Effector memory CD8-positive, alpha-beta T cell (primary cell): ENCODE measurements at places on chromosomes 11 and 22.
A peak's percentile ranks its signal among the peaks of the same experiment; 100 is the strongest.

- DNase-seq, result no peak
Measured at GRCh38 chr11:26264266-26264665, 67.7 kb upstream of the ANO3 start.

DNA sequence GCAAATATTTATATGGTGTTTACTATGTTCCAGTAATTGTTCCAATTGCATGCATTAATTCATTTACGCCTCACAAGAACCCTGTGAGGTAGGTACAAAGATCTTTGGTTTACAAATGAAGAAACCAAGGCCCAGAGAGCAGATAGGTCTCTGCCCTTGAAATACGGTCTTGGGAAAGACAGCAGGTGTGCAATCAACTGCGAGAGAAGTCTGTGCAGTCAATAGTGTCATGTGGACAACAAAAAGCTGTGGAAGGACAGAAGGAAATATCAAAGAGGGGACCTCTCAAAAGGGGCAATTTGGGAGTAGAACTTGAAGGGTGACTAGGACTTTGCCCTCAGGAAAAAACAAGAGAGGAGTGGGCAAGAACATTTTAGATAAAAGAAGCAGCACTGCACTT is 8.9 kb downstream of the CNTF start:
- no peak for DNase-seq

DNA sequence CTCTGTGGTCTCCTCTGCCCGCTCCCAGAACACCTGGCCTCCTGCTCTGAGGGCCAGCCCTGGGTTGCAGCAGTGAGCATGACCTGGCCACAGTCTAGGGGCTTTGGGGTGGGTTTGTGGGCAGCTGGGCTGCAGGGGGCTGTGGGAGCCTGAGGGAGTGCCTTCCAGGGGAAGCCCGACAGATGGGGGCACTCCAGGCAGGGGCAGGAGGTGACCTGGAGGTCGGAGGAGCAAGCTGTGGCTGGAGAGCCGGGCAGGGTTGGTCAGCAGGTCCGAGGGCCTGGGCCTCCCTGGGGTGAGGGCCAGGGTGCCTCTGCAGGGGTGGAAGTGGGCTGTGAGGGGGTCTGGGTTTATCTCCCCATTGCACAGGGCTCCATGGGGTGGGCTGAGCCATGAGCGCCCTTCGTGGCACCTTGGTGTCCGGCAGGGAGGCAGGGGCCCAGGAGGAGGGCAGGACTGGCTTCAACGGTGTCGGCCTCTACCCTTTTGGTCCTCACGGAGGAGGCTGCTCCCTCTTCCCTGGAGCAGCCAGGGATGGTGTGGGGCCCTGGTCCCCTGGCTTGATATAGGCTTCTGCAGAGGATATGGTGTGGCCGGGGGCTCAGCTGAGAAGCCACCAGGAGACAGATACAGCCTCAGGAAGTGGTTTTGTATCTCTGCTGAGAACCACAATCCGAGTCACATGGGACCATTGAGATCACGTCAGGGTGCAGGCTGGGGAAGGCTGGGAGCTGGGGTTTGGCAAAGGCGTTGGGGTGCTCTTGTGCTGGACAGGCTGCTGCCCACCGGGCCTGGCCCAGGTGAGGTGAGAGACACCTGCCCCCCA is 22.3 kb downstream of the KCNQ1 start:
- peak; percentile 61 for DNase-seq

GRCh38 chr11:83760932-83761331 is 474.8 kb upstream of the CCDC90B start:
- DNase-seq, result no peak

- no peak for DNase-seq
Measured at GRCh38 chr11:8586805-8587204, 7.2 kb downstream of the STK33 start.

DNA sequence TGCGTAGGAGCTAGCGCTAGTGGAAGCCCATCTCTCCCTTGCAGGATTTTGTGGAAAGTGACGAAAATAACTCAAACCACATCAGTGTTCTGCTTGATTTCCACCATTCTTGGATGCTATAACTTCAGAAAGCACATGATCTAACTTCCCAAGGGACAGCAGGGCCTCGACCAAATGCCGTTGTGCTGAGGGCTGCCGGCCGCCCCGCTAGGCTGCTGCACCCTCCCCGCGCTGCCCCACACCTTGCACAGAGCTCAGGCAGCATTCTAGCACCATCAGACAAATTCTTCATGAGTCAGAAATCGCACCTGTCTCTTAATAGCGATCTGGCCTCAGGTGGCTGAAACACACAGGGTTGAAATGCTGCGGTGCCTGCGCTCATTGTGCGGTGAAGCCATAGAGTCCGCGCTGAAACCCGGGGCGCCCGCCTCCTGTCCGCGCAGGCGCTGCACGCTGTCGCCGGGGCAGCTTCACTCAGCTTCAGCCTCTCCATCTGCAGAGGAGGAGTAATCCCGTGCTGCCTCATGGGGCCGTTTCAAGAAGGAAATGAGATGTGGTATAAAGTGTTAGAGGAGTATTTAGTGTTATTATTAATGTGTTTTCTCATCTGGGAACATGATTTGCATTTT is 59.2 kb upstream of the B3GAT1 start:
- DNase-seq, result no peak

DNA sequence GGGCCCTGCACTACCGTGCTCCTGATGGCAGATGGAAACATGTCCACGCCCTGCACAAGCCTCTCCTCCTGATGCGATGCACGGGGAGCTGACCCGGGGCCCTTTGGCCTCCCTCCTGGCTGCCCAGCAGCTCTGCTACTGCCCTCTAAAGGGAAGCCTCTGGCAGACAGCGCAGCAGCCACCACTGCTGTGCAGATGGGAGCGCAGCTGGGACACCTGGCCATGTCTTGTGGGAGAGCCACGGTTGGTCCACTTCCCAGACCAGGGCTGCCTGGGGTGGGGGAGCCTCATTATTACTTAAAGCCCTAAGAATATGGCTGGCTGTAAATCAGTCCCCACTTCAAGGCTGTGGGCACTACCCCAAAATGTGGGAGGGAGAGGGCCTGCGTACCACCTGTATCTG is 38.3 kb downstream of the TBX1 start:
- no peak for DNase-seq

- no peak for DNase-seq
Measured at GRCh38 chr22:20494978-20495860, at the start of gene KLHL22. KLHL22 (minus strand) TSS chr22:20495795; CDS start chr22:20489211, 6,584 bp downstream.

DNA sequence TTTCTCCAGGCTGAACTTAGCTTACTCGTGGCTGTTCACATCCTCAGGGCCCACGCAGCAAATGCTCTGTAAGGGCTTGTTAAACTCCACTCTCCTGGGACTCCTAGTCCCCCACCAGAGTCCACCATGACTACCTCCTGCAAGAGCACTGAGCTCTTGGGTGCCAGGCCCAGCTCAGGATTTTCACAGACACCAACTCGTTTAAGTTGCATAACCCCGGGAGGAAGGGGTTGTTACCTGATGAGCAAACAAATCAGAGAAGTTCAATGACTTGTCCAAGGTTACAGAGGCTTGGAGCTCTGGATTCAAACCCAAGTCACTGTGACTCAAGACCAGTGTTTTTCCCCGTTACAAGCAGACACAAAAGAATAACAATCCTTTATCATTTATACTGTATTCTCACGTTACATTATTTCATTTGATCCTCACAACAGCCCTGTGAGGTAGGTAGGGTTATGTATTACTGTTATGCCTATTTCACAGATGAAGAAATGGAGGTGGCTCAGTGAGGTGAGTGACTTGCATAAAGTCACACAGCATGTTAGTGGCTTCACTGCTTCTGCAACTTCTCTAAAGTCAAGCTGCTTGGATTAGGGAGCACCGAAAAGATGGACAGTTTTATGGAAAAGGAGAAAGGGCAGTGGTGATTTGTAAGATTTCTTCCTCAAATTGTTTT is 17.4 kb downstream of the KCTD21 start:
- DNase-seq, result no peak

DNA sequence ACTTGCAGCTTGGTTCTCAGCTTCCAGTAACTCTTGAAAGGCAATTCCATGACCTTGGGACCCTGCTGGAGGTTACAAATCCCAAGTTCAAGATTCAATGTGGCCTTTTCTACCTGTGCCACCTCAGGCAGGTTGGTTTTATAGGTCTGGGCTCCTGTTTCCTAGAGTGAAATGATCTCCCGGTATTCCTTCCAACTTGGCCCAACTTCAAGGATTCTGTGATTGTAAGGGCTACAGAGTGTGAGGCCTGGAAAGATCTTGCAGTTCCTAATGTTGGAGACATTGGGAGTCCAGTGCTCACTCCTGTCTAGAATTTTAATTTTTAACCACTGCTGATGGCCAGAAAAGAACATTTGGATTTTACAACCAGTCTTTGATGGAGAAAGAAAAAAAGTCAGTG is 91.6 kb downstream of the LDLRAD3 start:
- no peak for DNase-seq

- no peak for DNase-seq
Measured at GRCh38 chr11:44101098-44101497, 5.6 kb downstream of the EXT2 start.

- no peak for DNase-seq
Measured at GRCh38 chr22:27791159-27791858, 10.2 kb downstream of the MN1 start.

GRCh38 chr22:35103761-35104160 is 37.8 kb downstream of the ISX start:
- no peak for DNase-seq

GRCh38 chr22:19691721-19692341 is 22.5 kb upstream of the SEPTIN5 start:
- no peak for DNase-seq

- peak; percentile 88 for DNase-seq
Measured at GRCh38 chr22:37457093-37457893, 28.9 kb downstream of the MFNG start.

GRCh38 chr11:8477680-8478079 is 116.3 kb downstream of the STK33 start:
- DNase-seq, result no peak

GRCh38 chr22:30610299-30610698 is 3.3 kb downstream of the TCN2 start:
- no peak for DNase-seq

DNA sequence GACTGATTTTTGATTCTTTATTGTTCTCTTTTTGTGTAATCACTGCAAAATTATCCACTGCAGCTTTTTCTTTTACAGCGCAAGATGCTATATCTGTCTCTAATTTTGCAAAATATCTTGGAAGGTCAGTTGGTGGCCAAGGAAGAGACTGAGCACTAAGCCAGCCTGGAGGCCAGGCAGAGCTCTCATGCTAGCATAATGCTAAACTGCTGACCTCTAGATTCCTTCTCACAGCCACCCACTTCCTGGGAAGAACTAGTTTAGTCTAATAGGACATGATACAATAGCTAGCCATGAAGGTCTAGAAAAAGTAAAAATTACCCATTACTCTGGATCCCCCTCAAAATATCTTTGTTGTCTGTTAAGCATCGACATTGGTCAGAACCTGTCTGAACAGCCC is 227.2 kb upstream of the ARHGAP20 start:
- DNase-seq, result no peak

DNA sequence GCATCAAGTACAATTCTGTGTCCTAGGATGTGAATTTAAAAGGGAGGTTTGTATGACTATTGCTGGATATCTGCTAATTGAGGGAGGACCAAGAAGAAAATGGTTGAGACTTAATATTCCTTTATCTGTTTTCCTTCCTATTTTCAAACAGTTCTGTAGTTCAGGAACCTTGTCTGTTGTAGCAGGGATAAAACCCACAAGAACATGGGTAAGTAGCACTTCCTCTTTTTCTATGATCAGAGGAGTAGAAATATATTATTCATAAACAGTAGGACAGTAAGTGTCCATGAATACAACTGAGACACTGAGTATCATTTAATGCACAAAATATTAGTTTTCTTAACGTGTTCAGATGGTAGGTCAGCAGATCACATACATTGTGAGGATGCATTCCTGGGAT is 7.6 kb downstream of the MS4A3 start:
- no peak for DNase-seq

GRCh38 chr11:7143908-7144307 is 55.1 kb downstream of the RBMXL2 start:
- DNase-seq, result no peak

- no peak for DNase-seq
Measured at GRCh38 chr22:17120711-17121232, 388 bp downstream of the TMEM121B start.

DNA sequence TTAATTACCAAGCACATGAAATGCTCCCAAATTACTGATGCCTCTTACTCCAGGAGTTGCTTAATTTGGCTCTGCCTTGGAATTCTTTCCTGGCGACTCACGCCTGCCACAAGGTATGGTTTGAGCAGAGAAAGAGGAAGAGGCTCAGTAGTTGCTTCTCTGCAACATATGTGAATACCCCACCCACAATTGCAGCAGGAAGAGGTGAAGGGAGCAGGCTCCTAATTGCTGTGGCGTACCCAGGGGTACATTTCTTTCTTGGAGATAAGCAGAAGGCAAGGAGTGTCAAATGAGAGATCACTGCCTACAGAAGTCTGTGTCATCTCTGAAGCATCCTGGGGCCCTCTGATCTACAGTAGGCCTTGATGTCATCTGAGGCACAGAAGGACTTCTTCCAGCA is 10.6 kb upstream of the NNMT start:
- no peak for DNase-seq

- DNase-seq, result no peak
Measured at GRCh38 chr11:96178049-96178886, 164.7 kb downstream of the MAML2 start.

GRCh38 chr11:113477321-113477720 is 2.1 kb upstream of the DRD2 start:
- DNase-seq, result no peak

GRCh38 chr11:12045914-12046635 is 37.6 kb upstream of the DKK3 start:
- DNase-seq, result no peak

DNA sequence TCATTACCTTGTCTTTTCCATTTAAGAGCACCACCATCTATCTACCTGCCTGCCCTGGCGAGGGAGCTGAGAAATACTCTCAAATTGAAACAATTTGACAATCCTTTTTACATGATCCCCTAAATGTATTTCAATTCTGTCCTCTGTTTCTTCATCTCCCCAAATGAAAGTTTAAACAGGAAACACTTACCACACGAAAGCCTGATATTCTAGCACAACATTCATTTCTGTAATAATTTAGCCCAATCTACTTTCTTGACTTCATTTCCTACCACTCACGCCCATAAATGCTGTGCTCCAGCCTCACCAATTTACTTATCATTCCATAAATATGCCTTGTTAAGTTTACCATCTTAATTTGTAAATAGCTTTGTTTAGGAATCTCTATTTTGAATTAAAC is 89.8 kb upstream of the MS4A8 start:
- DNase-seq, result no peak

GRCh38 chr11:131483453-131483852 is 113.0 kb downstream of the NTM start:
- DNase-seq, result no peak

DNA sequence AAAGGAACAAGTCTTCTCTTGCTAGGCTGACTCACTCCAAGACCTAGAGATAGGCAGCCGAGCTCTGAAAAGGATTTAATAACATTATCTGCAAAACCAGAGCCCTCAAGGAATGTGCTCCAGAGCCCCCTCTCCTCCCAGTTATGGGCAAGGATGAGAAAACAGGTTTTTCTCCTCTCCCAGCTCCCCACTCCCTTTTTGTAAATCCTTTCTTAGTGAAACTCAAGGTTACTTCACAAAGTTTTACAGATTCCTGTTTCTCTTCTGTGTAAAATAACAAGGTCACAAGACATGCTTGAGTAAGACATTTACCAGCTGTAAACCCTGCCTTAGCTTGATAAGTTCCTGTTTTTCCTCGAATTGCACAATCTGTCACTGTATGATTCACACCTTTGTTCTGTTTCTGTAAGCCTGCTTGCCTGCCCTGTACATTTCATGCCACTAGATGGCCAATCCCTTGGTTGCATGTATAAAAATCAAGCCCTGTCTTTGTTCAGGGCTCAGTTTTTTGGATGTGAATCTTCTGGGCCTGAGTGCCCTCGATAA is 489.4 kb downstream of the KCNA4 start:
- DNase-seq, result no peak

- no peak for DNase-seq
Measured at GRCh38 chr11:3823303-3823702, 14.9 kb downstream of the PGAP2 start.
